ENCODE measurements at places on chromosomes 12 and 14.

DNA sequence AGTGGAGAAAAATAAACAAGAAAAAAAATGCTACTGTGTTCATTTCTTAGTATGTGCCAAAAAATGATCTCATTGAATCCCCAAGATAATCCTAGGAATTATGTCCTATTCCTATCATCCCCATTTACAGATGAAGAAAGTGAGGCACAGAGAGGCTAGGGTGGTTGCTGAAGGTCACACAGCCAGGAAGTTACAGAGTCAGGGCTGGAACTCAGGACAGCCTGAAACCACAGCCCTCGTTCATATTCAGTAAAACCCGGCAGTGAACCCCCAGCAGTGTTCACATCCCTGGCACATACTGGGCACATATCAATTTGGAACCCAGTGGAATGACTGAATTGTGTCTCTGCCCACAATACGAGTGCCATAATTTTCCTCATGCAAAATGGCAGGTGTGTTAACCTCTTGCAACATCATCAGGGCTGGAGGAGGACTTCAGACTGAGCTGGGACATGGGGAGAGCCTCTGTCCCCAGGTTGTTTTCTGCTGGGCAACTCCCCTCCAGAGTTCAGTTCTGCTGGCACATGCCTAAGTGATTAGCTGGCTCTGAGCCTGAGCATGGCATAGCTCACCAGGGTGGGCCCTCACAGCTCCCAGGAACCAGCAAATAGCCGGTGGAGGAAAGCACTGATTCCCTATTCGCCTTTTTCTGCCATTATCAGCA, 2.0 kb upstream of the PPP1CC start:
- no peak for DNase-seq

DNA sequence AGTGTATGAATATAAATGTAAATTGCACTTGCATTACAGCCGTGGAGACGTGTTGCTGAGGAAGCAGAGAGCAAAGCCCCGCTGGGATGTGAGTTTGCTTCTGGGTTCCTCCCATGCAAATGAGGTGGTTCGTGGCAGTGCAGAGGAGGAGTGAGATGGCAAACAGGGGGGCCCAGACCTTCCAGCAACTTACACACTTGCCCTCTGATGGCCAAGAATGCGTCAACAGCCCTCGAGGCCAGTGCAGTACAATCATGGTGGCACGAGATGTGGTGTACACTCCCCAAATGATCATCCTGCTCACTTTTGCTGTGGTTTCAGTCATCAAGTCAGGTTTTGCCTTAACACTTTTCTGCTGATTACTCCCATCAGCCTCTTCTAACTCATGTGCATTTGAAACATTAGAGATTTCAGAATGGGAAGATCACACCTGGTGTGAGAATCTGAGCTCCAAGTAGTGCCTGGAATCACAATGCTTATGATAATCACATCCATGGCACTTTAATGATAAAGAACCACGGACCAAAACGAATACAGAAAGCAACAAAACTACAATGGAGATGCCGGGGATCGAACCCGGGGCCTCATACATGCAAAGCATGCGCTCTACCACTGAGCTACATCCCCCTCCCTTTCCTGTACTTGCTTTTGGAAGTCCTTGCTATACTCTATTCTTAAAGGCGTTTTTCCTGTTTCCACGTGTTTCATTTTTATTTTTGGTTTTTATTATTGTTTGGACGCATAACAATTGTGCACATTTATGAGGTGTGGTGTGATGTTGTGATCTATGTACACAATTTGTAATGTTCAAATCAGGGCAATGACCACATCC, 7.0 kb upstream of the UBC start:
- peak; percentile 41 for DNase-seq

- DNase-seq, result no peak
These were observed 87.9 kb upstream of the MDGA2 start for GRCh38 chr14:47763188-47763854.

- DNase-seq, result no peak
These were observed 40.1 kb upstream of the MTERF2 start for GRCh38 chr12:107026806-107027635.

GRCh38 chr14:22391908-22392565, 197.0 kb downstream of the DAD1 start:
- DNase-seq, result no peak

DNA sequence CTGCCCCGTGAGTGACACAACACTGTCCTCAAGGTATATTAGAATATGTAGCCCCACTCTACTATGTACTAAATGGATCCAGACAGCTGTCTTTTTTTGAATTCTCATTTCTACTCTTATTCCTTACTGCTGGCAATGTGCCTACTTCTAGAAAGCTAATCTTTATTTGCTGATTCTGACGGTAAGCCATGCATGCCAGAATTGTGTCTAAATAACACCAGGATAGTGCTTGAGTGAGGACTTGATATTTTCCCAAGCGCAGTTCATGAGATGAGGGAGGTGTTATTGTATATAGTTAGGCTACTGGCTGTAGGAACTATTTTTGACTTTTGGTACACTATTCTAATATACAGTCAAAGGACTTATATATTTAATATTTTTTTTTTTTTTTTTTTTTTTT, 316.2 kb upstream of the NAV3 start:
- DNase-seq, result no peak

DNA sequence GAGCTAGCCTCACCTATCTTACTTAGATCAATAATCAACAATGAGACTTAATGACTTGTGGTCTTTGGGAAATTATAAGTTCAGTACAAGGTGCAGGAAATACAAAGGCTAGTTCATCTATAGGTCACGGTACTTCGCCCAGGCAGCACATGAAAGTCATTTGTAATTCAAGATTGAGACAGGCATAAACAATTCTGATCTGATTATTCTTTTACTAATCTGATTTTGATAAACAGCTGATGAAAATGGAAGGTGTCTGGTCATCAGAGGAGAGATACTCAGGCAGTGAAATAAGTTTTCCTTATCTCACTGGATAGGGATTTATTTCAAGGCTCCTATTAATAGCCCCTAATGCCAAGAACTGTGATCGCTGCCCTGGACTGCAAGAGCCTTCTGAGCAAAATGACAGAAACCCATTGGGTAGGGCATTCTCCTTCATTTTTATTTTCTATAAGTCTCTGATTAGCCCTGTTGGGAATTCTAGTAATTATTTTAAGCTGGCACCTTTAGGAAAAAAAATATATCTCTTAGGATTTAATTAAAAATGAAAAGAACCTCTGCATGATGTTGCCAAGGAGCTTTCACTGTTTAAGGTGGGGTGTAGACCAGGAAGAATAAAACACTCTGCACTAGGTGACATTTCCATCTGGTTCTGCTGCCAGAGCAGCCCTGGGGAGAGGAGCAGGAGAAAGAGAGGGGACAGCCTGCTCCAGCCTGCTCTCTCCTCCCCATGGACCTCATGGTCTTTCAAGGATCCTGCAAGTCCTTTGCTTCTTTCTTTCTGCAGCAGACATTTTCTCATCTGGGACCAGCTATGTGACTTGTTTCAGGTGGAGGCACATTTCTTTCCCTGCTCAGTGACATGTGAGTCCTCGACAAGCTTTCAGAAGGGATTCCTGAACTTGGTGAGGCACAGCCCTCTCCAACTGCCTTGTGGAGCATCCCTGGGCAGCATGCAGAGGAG, 44.8 kb downstream of the SSPN start:
- no peak for DNase-seq

DNA sequence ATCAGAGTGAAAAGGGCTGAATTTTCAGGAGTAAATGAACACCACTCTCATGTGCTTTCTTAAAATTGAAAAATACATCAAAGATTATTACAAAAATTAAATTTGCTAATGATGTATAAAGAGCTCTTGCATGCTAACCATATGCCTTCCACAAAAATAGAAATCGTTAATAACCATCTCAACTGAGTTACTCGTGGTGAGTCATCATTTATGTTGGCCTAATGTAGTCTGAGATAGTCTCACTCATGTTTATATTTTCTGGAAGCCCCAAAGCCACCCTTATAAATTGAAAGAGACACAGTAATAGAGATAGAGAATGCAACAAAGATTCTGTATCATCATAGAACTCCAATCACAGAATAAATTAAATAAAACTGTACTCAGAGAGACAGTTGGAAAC, 131.2 kb downstream of the KCNH5 start:
- DNase-seq, result no peak

DNA sequence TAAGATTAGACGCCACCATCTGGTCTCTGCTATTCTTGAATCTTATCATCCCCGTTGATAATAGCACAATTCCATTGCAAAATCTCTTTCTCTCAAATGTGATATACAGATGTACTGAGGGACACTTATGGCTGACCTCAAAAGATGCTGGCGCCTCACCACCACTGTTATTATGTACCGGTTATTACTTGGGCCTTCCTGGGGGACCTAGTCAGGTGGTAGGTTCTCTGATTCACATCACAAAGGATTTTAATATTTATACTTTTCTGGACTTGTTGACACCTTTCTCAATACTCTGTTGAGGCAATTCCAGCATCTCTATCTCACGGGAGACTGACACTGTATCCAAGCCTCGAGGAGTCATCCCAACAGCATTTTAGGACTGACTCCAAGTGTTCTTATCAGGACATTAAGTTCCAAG, 21.3 kb upstream of the FAM234B start:
- DNase-seq, result no peak

Measured in stimulated activated CD8-positive, alpha-beta memory T cell treated with anti-CD3 and anti-CD28 coated beads, Interleukin-15, amount 100 ng/mL, for 4 hours (primary cell).